Thyroid gland (tissue), 4 donors: ENCODE measurements at places on chromosomes 6 and 20.

DNA sequence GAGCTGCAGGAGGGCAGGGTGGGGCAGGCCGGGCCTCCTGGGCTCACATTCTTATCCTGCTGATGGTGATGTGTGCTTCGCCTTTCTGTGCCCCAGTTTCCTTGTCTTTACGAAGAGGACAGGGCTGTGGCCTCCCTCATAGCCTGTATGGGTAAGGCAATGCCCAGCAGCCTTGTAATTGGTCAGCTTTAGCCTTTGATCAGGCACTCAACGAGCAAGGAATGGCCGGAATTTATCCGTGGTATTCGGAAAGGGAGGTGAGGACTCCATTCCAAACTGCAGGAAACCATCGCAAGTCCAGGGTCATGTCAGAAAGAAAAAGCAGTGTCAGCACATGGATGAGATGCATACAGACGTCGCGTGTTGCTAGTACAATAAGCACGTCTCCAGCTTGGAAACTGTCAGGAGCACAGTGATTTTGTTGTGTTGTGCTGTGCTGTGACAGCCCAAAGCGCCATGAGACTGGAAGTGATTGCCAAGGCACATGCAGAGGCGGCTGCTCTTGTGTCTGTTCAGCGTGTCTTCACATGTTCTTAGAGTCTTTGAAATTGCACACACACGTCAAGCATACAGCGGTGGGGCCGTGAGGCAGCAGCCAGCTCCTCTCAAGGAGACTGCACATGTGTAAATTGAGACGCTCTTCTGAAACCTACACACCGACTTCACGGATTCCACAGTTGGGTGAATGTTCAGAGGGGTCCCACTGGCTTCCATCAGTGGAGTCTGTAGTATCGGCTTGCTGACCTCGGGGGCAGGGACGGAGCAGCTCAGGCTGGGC, 6.2 kb downstream of the SS18L1 start:
- no peak overlapping the region for H3K27ac ChIP-seq
- DNase-seq = no peak
- H3K36me3 ChIP-seq = no peaks in the 10 kb centered on the region
- no peaks in the 10 kb centered on the region for H3K27me3 ChIP-seq

GRCh38 chr6:35445691-35446090, 6.4 kb upstream of the FANCE start:
- no peaks in the 10 kb centered on the region for H3K27me3 ChIP-seq
- H3K4me1 ChIP-seq = no peaks in the 10 kb centered on the region
- DNase-seq = no peak
- no peak overlapping the region for H3K4me3 ChIP-seq
- no peaks in the 10 kb centered on the region for H3K36me3 ChIP-seq

GRCh38 chr6:163371129-163371528, 43.4 kb upstream of the QKI start:
- H3K4me3 ChIP-seq = no peak overlapping the region
- no peaks in the 10 kb centered on the region for H3K36me3 ChIP-seq
- H3K4me1 ChIP-seq = peaks cover 13% of the 10 kb centered on the region
- no peak overlapping the region for H3K27ac ChIP-seq
- no peaks in the 10 kb centered on the region for H3K27me3 ChIP-seq

DNA sequence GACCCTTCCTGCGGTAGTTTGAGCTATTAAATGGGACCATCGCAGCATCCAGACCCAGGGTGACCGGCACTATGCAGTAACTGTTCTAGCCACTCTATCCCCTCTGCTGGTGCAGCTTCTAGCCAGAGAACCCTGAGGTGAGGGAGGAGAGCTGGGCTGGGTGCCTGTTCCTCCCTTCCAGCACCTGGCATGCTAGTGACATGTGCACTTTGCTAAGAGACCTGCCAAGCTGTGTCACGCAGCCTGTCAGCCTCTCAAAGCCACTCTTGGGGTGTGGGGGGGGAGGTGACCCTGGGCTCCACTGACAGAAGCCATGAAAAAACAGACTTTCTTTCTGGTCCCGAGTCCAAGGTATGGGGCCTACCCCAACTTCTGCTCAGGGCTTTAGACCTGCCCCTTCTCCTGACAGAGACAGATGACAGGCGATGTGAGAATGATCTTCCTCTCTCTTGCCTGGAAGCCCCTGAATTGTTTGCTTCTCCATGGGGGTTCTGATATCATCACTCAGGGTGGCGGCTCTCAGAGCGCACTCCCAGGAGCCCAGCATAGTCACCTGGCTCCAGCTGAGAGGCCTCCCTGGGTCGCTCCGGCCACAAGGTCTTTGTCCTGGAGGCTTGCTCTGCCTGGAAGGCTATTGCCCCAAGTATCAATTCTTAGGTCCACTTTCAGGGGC, 47.2 kb upstream of the MLN start:
- peak; percentile 51 for DNase-seq
- peaks cover 9% of the 10 kb centered on the region for H3K4me1 ChIP-seq
- H3K4me3 ChIP-seq = no peak overlapping the region
- no peaks in the 10 kb centered on the region for H3K36me3 ChIP-seq
